ENCODE measurements at places on chromosomes 4 and X.

DNA sequence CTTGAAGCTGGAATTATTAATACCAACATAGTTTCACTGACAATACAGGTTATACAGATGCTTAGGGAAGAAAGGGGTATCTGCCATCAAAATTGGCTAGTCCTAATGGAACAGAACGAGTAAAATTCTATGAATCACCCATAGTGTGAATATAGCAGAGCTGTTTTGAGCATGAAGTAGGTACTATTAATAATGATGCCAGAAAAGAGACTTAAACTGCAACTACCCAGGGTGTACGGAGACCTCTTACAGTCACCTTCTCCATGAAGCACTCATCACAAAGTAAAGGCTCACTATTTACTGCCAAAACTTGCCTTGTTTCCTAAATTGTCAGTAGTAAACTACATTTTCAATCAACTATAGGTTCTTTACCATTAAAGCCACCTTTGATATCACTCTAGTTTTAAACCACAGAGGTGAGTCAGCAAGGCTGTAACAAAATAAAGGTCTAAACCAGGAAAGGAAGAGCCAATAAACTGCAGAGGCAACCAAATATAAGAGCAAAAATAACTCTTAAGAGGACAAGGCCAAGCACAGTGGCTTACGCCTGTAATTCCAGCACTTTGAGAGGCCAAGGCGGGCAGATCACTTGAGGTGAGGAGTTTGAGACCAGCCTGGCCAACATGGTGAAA is 114.4 kb downstream of the FRYL start:
- DNase-seq = no peak

DNA sequence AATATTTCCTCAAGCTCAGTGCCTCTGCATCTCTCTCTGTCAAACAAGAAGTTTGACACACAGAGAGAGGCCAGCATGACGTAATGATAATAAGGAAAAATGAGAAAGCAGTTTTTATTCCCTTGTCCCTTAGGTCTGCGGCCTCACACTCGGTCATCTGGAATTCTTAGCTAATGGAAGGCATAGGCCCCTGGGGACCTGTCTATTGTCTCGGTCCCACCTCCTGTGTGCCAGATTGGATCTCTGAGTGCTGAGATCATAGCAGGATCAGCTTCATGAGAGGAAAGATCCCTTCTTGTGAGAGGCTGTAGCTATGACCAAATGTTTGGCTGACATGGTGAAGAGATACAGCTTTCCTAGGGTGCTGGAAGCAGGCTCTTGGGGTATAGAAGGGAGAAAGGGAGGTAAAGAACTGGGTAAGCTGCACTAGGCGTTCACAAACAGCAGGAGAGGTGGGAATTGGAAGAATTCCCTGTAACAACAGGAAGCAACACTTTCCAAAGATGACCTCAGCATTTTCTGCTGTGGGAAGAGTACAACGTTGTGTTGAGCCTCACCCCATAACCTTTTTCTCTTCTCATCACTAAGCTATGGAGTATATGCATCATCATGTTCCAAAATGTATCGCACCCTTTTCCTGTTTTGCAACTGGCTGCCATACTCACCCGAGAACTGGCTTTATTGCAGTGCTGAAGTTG is 20.2 kb downstream of the TMEM31 start:
- DNase-seq = peak; percentile 73

- DNase-seq = no peak
Measured at GRCh38 chrX:120087289-120088017, 10.0 kb upstream of the RHOXF2B start.

DNA sequence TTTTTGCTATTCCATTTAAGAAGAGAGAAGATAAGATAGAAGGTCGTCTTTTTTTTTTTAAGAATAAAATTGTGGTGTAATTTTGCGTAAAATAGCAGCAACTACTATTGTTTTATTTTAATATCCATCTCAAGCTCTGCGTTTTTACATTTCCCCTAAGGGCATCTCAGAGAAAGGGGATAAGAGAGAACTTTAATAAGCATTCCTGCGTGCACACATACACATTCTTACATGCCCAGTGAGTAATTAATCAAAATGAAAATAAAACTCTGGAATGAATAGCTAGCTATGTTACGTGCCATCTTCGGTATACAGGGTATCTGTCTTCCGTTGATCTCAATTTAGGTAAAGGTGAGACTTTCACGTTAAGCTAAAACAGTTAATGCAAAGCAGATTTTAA is 200.3 kb upstream of the TENM3 start:
- DNase-seq = no peak

GRCh38 chrX:5307416-5307815 is 921.3 kb downstream of the NLGN4X start:
- no peak for DNase-seq

DNA sequence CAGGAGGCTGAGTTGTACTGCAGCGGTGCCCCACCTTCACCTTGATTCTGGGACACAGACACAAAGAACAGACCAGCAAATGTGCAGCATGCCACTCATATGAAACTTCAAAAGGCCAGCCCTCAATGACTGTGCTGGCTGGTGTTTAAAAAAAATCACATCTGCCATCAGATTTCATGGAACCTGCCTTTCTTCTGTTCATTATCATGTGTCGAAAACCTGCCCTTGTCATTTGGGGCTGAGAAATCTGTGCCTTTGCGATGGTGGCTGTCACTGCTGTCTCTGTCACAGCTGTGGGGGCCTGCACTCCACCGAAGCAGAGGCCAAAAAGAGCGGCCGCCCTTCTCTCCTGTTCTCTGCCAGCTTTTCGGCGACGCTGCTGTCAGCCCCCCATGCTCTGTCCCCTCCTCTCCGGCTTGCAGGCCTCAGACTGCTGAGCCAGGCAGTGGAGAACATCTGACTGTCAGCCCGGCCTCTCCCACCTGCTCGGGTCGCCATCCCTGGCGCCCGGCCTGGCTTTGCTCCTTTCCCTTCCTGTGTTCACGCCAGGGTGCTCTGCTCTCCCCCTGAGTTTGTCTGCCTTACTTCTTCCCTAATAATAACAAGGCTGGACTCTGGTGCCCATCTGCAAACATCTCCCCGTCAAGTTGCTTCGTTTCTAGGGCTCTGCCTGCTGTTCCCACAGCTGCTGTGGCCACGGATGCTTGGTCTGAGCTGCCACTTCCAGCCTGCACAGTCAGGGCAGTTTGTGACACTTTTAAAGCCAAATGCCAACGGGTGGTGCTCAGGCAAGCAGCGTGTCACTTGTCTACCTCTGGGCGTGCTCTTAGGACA is 355.2 kb downstream of the UNC5C start:
- DNase-seq = no peak

DNA sequence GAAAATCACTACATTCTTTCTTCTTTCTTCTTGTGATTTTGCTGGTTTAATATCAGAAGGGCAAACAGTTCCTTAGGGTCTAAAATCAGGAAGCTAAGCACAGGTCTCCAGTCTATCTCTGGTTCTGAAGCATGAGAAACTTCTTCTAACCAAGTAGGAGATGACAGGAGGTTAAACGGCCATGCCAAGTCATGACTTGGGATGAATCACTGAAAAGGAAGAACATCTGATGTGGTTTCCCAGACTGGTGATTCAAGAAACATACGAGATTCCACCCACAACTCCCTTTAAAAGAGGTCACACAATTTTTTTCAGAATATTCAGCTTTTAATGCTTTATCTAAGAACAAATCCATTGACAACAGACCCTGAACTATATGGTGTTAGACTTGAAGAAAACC is 684.0 kb upstream of the PRKX start:
- no peak for DNase-seq
